Breast epithelium (tissue), 4 donors: ENCODE measurements at places on chromosomes 12 and 14. TPM values are rescaled to one million over a fixed set of nuclear protein-coding genes. Genes with fewer than 3 reads are reported as not detected.
A peak's percentile ranks its signal among the peaks of the same experiment; 100 is the strongest.

The SOCS4 gene
- 23.3 TPM for total RNA-seq

The IAPP gene
- not detected for total RNA-seq

The MDM2 gene
- total RNA-seq: 73.3 TPM

The C12orf54 gene
- 0.64 TPM for total RNA-seq

The LRRC10 gene
- not detected for total RNA-seq

The LIN7A gene
- 25.6 TPM for total RNA-seq

The MFAP5 gene
- 36.7 TPM for total RNA-seq

DNA sequence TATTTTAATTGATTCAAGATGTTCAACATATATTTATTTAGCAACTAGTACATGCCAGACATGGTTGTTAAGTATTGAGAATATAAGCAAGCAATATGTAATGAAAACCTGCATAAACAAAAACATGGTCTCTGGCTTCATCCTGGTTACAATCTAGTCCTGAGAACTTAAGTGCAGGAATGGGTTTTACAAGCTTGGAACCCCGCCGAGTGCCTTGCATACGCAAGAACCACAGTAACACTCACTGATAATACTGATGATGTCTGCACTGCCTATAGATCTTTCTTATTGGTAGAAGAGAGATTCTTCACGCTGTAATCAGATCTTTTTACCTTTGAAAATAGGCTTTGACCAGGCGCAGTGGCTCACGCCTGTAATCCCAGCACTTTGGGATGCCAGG is 22.9 kb upstream of the CALM1 start:
- no peaks in the 10 kb centered on the region for H3K27me3 ChIP-seq
- no peak for DNase-seq
- no peaks in the 10 kb centered on the region for H3K4me1 ChIP-seq
- H3K4me3 ChIP-seq: no peak overlapping the region
- no peaks in the 10 kb centered on the region for H3K36me3 ChIP-seq

DNA sequence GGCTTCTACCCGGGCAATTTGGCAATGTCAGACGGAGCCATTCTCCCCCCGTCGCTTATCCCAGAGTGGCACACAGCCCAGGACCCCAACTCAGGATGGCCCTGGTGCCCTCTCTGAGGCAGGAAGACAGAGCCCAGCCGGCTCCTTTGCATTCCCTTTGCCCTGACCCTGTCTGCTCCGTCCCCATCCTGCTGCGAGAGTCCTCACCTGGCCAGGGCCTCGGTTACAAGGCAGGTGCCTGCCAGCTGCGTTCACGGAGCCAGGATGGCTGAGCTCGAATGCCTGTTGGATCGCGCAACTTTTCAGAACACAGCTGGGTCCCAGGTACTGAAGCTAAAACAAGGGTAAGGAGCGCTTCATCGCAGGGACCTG is 18.6 kb downstream of the LRTM2 start:
- H3K36me3 ChIP-seq: no peaks in the 10 kb centered on the region
- H3K27me3 ChIP-seq: peaks cover 34% of the 10 kb centered on the region
- H3K27ac ChIP-seq: no peak overlapping the region
- no peak overlapping the region for H3K4me3 ChIP-seq
- no peak for DNase-seq
- H3K4me1 ChIP-seq: no peaks in the 10 kb centered on the region

DNA sequence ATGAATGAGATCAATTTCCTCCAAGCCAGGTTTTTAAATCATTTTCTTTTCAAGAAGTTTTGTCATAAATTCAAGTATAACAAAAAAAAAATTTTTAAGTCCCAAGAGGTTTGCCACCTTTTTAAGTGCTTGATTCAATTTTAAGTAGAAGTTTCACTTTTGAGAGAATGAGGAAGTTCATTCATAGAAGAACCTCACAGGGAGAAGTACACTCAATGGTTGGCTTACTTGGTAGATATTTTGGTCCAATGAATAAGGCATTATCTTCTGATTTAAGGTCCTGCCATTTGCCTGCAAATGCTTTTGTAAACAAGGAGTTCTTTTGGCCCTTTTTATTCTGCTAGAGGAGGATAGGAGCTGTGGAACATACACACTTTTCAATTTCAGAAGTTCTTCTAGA is 96.7 kb upstream of the NOVA1 start:
- no peak overlapping the region for H3K4me3 ChIP-seq
- no peaks in the 10 kb centered on the region for H3K27me3 ChIP-seq
- H3K27ac ChIP-seq: no peak overlapping the region
- H3K4me1 ChIP-seq: no peaks in the 10 kb centered on the region
- no peaks in the 10 kb centered on the region for H3K36me3 ChIP-seq
- DNase-seq: no peak

DNA sequence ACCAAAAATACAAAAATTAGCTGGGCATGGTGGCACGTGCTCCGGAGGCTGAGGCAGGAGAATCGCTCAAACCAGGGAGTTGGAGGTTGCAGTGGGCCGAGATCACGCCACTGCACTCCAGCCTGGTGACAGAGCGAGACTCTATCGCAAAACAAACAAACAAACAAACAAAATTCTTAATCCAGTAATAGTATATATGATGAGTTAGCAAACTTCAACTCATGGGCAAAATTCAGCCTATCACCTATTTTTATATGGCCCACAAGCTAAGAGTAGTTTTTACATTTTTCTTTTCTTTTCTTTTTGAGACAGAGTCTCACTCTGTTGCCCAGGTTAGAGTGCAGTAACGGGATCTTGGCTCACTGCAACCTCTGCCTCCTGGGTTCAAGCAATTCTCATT is 14.9 kb downstream of the ATF7 start:
- DNase-seq: no peak
- no peaks in the 10 kb centered on the region for H3K4me1 ChIP-seq
- H3K27ac ChIP-seq: no peak overlapping the region
- no peaks in the 10 kb centered on the region for H3K27me3 ChIP-seq

GRCh38 chr14:59455411-59455810 is 9.8 kb downstream of the GPR135 start:
- H3K27ac ChIP-seq: no peak overlapping the region
- no peak for DNase-seq
- no peak overlapping the region for H3K4me3 ChIP-seq
- H3K27me3 ChIP-seq: no peaks in the 10 kb centered on the region
- no peaks in the 10 kb centered on the region for H3K36me3 ChIP-seq

DNA sequence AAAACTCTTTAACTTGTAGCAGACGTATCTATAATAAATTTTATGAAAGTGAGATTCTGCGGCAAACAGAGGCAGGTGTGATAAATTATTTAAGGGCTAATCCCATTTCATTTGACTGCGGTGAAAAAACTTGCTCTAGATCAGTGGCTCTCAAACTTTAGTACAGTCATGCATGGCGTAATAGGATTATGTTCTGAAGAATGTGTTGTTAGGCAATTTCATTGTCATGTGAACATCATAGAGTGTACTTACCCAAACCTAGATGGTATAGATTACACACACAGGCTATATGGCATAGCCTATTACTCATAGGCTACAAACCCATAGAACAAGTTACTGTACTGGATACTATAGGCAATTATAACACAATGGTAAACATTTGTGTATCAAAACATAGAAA is 83.7 kb downstream of the HEATR5A start:
- no peaks in the 10 kb centered on the region for H3K27me3 ChIP-seq
- DNase-seq: no peak

- H3K27me3 ChIP-seq: no peaks in the 10 kb centered on the region
- no peaks in the 10 kb centered on the region for H3K4me1 ChIP-seq
- H3K4me3 ChIP-seq: no peak overlapping the region
- DNase-seq: no peak
- no peak overlapping the region for H3K27ac ChIP-seq
Measured at GRCh38 chr12:5522432-5523335, 90.8 kb downstream of the NTF3 start.

DNA sequence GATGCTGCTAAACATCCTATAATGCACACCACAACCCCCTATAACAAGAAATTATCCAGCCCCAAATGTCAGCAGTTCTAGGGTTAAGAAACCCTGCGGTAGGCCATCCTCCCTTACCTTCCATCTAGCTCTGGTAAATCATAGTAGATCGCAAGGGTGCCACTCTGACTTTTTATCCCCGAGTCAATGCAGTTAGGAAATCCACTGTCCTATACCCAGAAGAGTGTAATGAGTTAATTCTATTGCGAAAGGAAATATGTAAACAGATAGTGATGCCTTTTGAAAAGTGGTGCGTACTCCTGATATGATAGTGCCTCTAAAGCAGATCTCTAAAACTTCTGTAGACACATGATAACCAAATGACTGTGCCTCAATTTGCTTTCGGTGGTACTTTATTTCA is 29.8 kb downstream of the SCFD1 start:
- H3K27me3 ChIP-seq: no peaks in the 10 kb centered on the region
- no peak overlapping the region for H3K27ac ChIP-seq
- DNase-seq: no peak
- no peaks in the 10 kb centered on the region for H3K4me1 ChIP-seq

DNA sequence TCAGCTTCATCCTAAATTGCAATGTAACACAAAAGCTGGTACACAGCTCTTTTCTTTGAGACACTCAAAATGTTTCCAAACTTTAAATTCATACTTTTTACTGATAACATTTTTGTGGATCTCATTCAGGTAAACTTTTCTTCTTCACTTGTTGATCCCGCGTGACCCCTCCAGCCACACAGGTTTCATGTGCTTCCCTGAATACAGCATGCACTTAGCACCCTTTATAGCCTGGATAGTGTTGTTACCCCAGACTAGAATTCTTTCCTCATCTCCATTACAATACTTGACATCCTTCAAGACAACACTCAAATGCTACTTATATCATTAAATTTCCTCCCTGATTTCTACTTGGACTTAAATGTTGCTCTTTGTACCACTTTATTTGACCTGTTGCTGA is 373.4 kb downstream of the RAD51B start:
- H3K27me3 ChIP-seq: no peaks in the 10 kb centered on the region
- no peak overlapping the region for H3K27ac ChIP-seq
- DNase-seq: no peak
- no peaks in the 10 kb centered on the region for H3K36me3 ChIP-seq

GRCh38 chr12:113988064-113988451 is 21.9 kb upstream of the RBM19 start:
- no peak overlapping the region for H3K27ac ChIP-seq
- H3K36me3 ChIP-seq: no peaks in the 10 kb centered on the region
- H3K4me3 ChIP-seq: no peak overlapping the region
- H3K27me3 ChIP-seq: no peaks in the 10 kb centered on the region

- H3K27me3 ChIP-seq: no peaks in the 10 kb centered on the region
- no peaks in the 10 kb centered on the region for H3K36me3 ChIP-seq
- peak overlapping the region; percentile 90 for H3K27ac ChIP-seq
- H3K4me3 ChIP-seq: peak overlapping the region; percentile 86
- peaks cover 4% of the 10 kb centered on the region for H3K4me1 ChIP-seq
Measured at GRCh38 chr12:51820526-51821439, 27.7 kb downstream of the FIGNL2 start.

DNA sequence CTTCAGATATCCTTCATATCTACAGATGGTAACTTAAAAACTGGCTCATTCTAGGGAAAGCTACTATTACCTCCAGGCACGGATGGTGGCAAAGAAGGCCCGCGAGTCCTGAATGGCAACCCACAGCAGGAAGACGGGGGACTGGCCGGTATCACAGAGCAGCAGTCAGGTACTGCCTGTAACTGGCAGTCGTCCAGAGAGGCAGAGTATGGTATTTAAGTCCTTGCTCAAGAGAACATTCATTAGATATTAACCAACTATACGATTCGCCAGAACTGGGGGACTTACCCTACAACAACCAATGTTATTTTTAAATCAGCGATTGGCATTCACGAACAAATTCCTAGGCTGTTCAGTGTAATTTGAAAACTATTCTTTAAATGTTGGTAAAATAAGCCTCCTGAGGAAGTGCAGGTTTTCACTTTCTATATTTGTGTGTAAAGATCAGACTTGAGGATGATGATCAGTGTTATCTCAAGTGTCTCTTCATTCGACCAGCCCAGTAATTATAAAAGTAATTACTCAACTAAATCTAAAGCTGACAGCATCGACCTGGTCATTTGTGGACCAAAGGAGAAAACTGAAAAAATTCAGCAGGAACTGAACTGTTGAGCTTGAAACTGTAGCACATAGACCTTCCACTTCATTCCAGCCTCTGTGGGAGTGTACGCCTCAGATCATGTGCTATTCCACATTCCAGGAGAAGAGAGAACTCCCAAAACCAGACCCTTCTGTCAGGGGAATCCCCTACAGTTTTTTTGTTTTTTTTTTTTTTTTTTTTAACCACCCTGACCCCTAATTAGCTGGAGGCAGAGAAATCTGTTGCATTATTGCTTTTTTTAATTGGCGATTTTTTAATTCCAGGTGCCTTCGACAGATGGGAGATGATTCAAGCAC is 75.6 kb downstream of the ESR2 start:
- DNase-seq: no peak
- no peak overlapping the region for H3K27ac ChIP-seq
- no peaks in the 10 kb centered on the region for H3K27me3 ChIP-seq
- no peaks in the 10 kb centered on the region for H3K4me1 ChIP-seq
- no peak overlapping the region for H3K4me3 ChIP-seq
- H3K36me3 ChIP-seq: no peaks in the 10 kb centered on the region

DNA sequence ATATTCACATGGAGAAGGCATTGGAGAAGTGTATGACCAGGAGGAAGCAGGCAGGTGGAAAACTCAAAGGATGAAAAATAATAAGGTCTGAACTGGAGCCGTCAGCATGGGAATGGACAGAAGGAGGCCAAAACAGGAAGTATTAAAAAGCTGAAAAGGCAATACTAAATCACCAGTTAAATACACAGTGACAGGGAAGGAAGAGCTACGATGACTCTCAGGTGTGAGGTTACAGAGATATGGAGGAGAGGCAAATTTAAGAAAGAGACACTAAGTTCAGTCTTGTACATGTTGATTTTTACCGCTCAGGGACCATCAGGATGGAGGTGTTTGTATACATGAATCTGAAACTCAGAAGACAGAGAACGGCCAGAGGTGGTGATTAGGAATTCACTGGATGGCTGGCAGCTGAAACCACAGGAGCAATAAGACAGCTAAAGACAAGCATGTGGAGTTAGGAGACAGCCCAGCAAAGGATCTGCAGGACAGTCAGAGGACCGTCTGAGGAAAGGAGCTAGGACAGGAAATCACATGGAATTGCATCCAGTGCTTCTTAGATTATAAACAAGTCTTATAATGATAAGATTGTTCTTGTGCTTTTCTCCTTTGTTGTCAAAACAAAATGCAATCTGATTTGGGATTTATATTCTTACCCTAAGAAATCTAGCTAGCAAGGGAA is 33.9 kb upstream of the CDKN3 start:
- no peak for DNase-seq
- H3K4me1 ChIP-seq: no peaks in the 10 kb centered on the region
- no peak overlapping the region for H3K27ac ChIP-seq
- no peaks in the 10 kb centered on the region for H3K36me3 ChIP-seq
- no peaks in the 10 kb centered on the region for H3K27me3 ChIP-seq

- peak overlapping the region; percentile 78 for H3K4me3 ChIP-seq
- no peaks in the 10 kb centered on the region for H3K4me1 ChIP-seq
- no peaks in the 10 kb centered on the region for H3K36me3 ChIP-seq
- peak overlapping the region; percentile 98 for H3K27ac ChIP-seq
Measured at GRCh38 chr12:49188201-49188915, 522 bp downstream of the TUBA1A start.

DNA sequence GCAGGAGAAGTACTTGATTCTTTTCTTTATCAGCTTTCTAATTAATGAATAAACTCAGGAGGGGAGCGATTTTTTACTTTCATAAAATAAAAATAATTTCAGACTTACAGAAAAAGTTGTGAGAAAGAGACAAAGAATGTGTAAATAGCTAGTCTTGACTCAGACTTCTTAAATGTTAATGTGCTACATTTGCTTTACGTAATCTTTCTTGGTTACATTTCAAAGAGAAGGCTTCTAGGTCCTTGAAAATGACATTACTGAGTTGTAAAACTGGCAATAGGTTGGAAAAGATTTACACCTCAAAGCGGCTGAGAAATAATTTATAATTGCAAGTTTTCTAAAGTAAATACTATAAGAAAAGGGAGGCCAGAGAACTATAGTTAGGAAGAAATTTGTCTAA is 28.6 kb downstream of the GABARAPL1 start:
- H3K4me1 ChIP-seq: no peaks in the 10 kb centered on the region
- H3K27ac ChIP-seq: no peak overlapping the region
- H3K36me3 ChIP-seq: no peaks in the 10 kb centered on the region
